ENCODE measurements at places on chromosomes 6 and 20.

GRCh38 chr20:38090061-38090460, 56.5 kb downstream of the RPRD1B start:
- DNase-seq = no peak

DNA sequence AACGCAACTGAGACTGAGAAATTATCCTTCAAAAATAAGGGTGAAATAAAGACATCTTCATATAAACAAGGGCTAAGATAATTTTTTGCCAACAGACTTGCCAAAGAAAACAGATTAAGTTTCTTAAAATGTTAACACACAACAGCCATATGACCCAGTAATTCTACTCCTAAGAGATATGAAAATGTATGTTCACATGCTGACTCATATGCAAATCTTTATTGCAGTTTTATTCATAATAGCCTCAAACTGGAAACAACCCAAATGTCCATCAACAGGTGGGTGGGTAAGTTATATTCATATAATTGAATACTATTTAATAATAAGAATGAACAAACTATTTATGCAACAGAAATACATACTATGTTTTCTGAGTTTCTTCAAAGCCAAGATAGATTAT, 140.1 kb downstream of the REV3L start:
- DNase-seq = no peak

DNA sequence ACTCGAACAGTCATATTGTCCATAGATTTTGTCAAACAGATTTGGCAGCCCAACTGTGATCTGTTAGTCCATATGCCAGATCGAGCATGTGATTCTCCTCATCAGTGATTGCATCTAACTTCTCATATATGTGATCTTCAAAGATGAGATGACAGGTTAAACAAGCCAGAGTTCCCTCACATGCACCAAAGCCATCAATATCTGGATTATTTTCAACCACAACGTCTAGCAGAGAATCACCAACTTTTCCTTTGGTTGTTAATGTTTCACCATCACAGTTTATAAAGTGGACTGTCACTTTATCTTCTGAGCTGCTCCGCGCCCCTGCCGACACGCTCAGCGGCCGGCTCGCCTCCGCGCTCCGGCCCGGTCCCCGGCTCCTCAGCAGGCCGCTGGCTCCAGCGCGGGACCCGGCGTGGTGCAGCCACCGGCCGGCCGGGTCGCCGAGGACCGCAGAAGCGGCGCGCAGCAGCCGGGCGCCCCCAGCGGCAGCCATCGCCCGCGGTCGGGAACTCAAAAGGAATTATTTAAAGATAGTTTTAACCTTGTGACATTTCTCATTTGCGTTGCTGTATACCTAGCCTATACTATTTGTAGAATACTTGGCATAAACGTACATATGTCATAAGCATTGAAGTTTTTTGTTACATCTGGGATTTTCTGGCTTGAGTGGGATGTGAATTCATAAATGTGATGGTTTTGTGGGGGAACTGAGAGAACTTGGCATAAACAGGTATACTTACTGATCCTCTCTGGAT, 40.1 kb upstream of the DYNLRB1 start:
- no peak for DNase-seq

DNA sequence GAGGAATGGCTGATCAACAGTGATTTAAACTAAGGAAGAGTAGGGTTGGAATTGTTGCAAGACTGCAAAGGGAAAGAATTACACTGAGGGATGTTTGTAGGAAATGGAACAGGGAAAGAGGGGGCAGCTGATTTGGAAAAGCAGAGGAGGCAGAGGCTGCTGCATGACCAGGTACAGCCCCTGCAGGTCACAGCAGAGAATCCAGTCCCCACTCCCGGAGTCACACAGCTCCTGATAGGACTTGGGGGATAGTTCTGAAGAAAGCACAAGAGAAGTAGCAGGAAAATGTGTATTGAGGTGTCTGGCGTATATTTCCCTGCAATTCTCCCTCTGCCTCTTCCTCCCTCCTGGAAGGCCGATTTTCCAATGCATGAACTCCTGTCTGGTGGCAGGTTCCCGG, 92.5 kb upstream of the PDE10A start:
- no peak for DNase-seq

- DNase-seq = no peak
Measured at GRCh38 chr6:36075656-36076055, 48.0 kb downstream of the MAPK14 start.

DNA sequence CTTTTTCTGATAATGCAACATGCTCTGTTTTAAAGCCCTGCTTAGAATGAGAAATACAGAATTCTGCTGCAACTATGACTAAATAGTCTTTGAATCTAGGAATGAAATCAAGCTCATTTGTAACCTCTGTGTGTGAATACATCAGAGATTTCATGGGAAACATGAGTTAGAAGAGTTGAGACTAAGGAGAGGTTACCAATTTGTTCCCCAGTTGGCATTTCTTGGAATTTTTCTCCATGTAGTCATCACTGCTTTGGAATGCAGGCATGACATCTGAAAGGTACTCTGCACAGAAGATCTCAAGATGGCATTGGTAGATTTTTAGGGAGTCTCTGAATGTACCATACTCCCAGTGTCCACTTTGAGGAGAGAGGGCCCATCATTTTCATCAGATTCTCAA, 237.2 kb downstream of the TFAP2A start:
- no peak for DNase-seq

DNA sequence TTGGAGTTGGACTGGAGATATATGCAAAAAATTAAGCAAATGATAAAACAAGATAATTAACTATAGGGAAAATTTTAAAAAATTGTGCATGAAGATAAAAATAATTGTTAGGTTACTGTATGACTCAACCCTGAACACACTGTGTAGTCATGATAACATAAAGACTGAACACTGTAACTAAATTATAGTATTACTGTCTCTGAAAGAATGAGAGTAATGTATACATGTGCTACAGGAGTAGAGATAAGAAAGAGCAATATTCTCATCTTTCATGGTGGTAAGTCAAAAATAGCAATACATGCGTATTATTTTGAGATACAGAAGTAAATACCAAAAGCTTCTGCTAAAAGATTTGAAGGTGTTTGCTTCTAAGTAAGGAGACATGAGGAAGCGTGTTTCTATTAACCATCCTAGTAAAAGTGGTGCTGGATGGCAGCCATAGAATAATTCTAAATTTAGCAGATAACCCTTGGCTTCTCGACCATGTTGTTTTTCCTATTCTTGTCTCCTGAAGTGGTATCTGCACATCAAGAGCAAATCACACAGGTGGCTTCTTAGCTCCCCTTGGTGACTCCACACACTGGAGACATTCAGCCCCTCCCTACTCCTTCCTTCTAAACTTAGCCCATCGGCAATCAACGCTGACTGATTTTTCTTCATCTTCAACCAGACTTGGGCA, 390.6 kb upstream of the PLCB4 start:
- no peak for DNase-seq

DNA sequence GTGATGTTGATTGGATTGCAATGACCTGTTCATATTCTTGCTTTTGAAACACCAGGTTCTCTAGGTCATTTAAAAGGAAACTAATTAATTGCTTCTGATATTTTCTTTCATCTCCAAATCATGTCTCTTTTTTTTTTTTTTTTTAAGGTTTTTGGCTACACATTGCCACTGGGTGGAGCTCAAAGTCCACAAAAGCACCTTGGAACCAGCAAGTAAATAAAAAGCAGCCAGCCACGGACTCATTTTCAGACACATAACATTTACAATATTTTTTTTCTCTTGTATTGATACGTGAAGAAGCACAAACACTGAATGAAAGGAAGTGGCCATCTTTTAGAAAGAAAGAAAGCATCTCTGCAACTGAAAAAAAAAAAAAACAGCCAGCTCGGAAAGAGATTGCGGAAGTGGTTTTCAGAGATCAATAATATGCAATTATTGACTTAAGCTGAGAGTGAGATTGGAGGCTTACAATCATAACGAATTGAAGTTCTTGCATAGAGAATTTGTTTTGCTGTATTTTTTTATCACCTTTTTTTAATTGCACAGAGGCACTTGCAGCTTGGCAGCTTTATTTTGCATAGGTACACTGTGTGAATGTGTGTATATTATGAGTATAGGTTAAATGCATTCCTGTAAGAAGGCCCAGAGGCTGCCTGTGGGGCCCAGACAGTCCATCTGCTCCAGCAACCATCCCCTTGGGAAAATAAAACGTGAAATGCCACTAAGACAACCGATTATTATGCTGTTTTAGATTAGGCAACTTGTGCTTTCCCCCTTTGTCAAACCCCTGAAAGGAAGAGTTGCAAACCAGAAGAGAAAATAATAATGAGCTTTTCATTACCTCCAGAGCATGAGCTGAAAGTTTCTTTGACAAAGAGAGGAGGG, 28.2 kb downstream of the CGA start:
- DNase-seq = peak; percentile 3

DNA sequence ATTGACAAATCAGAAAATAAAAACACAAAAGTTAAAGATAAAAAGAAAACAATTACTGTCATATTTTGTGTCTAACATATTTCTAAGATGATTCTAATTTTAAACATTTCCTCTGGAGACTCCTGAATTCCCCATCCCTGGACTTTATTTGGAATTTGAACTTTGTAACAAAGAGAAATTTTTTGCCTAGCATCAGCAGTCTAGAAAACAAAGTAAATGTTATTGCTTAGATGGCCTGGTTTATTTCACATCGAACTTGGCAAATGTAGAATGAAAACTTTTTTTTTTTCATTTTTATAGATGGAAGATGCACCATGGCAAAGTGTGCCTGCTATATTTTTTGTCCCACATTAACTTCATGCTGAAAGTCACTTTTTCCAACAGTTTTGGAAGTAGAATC, 159.1 kb downstream of the TBX18 start:
- no peak for DNase-seq

- DNase-seq = no peak
Measured at GRCh38 chr6:152748843-152749242, 1.8 kb upstream of the VIP start.

GRCh38 chr20:36548006-36548315, 6.6 kb downstream of the MYL9 start:
- no peak for DNase-seq

DNA sequence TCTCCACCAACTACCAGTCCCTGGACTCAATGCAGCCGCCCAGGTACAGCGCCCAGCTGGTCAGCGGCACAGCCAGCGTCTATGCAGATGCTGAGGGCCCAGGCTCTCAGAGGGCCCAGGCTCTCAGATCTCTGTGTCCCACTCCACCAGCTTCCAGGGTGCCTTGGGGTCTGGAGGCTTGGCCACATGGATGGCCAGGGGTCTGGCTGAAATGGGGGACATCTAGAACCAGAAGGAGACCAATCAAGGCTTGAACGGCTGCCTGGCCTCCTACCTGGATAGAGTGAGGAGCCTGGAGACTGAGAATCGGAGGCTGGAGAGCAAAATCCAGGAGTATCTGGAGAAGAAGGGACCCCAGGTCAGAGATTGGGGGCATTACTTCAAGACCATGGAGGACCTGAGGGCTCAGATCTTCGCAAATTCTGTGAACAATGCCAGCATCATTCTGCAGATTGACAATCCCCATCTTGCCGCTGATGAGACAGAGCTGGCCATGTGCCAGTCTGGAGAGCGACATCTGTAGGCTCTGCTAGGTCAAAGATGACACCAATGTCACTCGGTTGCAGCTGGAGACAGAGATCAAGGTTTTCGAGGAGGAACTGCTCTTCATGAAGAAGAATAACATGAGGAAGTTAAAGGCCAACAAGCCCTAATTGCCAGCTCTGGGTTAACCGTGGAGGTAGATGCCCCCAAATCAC, 44.1 kb upstream of the GRM4 start:
- DNase-seq = no peak

DNA sequence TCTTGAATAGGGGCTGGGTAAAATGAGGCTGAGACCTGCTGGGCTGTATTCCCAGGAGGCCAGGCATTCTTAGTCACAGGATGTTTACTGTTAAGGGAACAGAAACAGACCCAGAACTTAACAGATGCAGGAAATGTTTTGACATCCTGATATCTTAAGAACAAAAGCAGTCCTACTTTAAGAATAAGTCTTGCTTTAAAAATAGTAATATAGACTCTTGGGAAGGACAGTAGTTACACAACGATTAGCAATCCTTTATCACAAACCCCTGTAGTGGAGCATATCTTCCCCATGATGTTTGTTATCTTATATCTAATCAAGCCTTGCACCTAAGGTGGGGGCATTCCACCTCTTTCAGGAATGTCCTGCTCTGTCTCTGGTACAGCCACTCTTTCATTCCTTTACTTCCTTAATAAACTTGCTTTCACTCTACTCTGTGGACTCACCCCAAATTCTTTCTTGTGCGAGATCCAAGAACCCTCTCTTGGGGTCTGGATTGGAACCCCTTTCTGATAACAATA, 493.7 kb upstream of the SULF2 start:
- DNase-seq = no peak

DNA sequence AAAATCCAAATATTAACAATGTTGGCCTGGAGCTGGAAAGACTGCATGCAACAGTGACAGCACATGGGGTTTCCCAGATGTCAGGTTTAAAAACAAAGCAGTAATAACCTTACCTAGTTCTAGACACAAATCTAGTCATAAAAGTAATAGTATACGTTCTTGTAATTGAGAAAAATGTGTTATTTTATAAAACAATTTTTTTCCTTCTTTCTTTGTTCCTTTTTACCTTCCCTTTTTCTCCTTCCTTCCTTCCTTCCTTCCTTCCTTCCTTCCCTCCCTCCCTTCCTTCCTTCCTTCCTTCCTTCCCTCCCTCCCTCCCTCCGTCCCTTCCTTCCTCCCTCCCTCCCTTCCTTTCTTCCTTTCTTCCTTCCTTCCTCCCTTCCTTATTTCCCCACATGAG, 242.7 kb upstream of the PDE10A start:
- DNase-seq = no peak

DNA sequence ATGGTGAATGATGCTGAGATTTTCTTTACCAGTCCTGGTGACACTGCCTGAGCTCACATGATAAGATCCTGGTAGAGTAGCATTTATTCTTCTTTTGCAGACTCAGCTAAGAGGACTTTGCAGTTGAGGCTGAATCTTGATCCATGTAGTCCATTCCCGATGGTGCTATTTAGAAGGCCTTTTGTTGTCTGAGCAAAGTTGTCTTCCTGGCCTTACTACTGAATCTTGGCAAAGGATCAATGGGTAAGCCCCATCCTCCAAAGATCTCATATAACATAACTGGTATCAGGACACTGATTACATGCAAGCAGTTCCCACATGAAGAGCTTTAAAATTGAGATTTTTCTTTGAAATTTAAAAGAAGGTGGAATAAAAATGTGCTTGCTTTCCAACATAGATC, 291.6 kb downstream of the SOX4 start:
- DNase-seq = no peak

DNA sequence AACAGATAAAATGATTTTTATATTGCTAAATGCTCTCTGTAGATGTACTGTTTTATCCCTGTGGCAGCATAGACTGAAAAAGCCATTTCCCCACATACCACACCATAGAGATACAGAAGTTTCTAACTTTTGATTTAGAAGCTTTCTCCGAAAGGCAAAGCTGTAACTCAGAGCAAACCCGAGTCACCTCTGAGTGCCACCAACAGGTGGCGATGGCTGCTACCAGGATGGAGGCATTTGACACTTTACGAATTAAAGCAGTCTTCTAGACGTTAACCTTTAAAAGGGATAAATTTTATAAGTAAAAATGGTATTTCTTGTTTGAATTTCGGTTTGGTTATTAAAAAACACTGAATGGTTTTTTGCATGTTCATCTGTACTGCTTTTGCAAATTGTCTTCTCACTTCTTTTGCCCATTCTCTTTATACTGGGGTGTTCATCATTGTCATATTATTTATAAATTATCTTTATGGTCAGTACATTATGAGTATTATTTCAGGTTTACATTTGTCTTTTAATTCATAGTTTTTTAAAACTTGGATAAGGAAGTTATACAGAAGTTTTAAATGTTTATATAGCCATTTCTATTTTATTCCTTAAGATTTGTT, 201.0 kb upstream of the CEP162 start:
- no peak for DNase-seq

- DNase-seq = no peak
Measured at GRCh38 chr20:56360908-56361205, 2.1 kb downstream of the FAM210B start.
